Testis (tissue), 5 donors: ENCODE measurements at places on chromosomes 6 and 20.
A peak's percentile ranks its signal among the peaks of the same experiment; 100 is the strongest.

DNA sequence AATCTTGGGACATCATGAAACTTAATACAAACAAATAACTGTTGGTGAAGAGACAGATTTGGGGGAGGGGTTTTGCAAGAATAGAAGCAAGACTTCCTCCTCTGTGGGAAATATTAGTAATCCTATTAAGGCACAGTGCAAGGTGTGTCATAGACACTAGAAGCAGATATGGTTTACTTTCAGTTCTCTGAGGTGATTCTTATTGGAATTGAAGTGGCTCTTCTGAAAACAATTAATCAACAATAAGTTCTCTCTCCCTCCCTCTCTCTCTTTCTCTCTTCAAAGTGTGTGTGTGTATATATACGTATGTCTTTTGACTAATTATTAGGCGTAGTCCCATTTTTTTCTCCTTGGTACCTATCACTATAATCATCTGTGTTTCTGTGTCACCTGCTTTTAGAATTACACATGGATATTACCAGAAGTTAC is 99.8 kb downstream of the HIVEP2 start:
- no peak for DNase-seq

DNA sequence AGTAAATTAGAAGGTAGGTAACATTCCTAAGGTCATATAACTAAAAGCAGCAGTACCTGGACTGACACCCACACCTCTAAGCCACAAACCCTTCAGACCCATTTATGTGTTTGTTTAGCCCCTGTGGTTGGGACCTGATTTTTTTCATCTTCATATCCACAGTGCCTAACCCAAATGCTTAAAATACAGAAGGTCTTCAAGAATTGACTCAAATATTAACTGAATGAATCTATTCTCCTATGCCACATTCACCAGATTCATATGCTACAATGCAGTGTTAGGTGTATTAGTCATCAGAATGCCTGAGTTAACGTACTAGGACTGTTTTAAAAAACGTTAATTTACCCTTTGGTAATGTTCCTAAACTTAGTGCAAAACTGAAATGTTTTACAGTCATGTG is 124.8 kb downstream of the AHI1 start:
- DNase-seq, result no peak

DNA sequence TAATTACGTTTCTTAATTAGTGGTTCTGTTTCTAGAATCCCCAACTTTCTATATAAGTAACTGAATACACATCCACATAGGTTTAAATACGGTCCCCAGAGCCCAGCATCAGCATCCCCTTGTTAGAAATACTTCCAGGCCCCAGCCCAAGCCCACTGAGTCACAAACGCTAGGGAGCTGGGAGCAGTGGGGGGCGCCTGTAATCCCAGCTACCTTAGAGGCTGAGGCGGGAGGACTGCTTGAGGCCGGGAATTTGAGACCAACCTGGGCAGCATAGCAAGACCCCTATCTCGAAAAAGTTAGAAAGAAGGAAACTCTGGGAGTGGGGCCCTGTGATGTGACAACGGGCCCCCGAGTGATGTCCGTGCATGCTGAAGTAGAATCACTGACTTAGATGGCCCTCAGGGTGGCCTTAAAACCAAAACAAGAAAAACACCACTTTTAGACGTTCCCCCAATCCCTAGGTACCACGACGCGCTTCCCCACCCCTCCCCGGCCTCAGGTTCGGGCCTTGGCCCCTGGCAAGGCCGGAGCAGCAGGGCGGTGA is 1.3 kb upstream of the PPP1R3G start:
- no peak for DNase-seq

GRCh38 chr6:99592900-99593299 is 13.7 kb upstream of the PRDM13 start:
- no peak for DNase-seq

GRCh38 chr20:10576411-10577090 is 97.2 kb downstream of the JAG1 start:
- no peak for DNase-seq

DNA sequence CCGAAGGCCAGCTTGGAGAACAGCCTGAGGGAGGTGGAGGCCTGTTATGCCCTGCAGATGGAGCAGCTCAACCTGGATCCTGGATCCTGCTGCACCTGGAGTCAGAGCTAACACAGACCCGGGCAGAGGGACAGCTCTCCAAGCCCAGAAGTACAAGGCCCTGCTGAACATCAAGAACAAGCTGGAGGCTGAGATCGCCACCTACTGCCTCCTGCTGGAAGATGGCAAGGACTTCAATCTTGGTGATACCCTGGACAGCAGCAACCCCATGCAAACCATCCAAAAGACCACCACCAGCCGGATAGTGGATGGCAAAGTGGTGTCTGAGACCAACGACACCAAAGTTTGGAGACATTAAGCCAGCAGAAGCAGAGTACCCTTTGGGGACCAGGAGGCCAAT is 223.5 kb upstream of the ID4 start:
- DNase-seq, result no peak

DNA sequence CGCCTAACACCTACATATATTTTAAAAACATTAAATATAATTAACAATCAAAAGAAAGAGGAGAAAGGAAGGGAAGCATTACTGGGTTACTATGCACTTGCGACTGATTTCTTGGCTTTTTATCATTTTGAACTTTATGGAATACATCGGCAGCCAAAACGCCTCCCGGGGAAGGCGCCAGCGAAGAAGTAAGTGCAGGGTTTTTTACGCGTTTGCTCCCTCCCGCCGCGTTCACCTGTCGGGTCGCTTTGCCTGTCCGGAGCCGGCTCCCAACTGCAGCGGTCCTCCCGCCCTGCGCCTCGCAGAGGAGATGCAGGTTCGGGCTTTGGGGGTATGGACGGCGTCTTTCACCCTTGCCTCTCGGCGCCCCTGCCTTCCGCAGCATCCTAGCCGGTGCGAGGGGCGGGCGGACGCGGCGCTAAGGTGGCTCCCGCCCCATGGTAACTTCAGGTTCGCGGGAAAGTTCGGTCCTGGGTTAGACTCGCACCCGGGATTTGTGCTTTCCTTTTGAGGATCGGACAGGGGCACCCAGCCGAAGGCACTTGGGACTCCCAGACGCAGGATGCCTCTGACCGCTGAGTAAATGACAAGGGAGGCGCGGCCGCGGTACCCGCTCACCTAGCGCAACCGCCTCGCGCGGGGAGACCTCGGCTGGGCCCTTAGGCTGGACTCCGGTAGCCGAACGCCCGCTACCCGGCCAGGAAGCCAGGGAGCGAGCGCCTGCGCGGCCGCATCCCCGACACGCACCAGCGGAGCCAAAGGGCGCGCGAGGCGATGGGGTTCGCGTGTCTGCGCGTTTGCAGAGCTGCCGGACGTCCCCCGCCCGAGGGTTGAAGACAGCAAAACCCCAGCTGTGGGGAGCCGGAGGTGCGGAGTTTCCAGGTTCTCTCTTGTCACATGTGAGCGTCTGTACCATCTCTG is 891 bp downstream of the RSPO3 start:
- DNase-seq, result peak; percentile 18

- DNase-seq, result peak; percentile 14
These were observed 180.4 kb downstream of the DLL1 start for GRCh38 chr6:170110201-170111140.

DNA sequence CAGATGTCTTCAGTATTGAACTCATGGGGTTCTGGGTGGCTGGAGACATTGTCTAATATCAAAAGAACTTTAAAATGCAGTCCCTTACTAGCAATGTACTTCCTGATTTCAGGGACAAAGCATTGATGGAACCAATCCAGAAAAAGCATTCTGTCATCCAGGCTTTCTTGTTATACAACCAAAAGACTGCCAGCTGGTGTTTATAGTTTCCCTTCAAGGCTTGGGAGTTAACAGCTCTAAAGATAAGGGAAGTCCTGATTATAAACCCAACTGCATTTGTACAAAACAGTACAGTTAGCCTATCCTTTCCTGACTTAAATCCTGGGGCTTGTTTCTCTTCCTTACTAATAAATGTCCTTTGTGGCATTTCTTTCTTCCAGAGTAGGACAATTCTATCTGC is 160.0 kb downstream of the COL21A1 start:
- no peak for DNase-seq

DNA sequence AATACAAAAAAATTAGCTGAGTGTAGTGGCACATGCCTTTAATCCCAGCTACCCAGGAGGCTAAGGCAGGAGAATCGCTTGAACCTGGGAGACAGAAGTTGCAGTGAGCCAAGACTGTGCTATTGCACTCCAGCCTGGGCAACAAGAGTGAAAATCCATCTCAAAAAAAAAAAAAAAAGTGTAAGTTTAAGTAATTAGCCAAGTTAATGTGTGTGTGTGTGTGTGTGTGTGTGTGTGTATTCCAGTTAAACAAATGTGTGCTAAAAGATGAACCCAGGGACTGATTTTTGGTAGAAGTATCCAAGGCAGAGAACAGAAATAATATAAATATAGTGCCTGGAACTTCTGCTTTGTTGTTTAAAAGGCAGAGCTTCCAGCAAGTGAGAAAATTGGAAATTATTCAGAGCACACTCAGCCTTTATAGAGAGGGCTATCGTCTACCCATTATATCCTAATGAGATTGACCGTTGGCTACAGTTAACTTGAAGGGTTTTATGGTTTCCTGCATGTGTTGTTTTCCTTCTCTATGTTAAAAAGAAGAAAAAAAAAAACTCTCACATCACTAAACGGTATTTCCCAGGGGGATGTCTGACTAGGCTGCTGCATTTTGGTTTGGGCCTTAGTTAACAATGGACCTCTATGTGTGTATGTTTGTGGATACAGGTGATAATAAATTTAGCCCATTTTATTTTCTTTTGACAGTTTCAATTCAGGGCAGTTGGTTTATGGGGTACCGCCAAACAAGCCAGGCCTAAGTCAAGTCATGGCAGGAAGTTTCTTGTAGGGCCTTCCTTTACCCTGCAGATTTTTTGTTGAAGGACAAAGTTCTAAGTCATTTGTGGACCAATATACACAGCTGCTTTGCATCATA is 9.8 kb downstream of the SOX4 start:
- DNase-seq, result no peak

- DNase-seq, result no peak
These were observed 105.9 kb upstream of the PRSS16 start for GRCh38 chr6:27141529-27142015.

DNA sequence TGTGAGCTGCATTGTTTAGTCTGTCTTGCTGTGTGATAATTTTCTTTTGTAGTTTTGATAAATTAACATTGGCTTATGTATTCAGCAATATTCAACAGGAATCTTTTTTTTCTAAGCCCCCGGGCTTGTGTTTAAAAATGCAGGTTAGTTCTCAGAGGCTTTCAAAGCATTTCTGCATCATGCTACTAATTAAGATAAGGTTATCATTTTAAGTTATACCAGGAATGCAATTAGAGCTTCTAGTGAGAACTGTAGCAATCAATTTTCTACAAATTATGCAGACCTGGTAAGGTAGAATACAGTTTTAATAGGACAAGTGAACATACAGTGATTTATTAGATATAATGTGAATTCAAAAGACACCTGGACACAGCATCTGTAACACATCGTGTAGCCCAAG is 179.2 kb downstream of the PRL start:
- DNase-seq, result no peak

DNA sequence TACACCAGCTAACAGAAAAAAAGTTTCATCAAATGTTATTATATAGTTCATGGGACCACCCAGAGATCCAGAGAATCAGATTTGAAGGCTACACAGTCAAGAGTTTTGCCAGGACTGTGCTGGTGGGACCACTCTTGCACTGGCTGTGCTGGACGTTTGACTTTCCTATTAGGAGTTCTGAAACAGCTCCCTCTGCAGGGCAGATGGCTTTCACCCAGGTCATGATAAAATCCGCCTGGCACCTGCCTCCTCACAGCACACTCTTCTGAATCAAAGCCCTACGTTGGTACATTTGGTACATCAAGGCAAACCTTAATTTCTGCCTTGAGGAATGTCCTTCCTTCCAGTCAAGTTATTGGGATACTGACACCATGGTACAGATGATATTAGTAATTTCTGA is 302.1 kb downstream of the ZNF217 start:
- DNase-seq, result peak; percentile 26

- no peak for DNase-seq
These were observed 90.3 kb upstream of the TPD52L1 start for GRCh38 chr6:125063307-125063706.
